MG63 (cell line): ENCODE measurements at places on chromosomes 16 and 17. TPM values are rescaled to one million over a fixed set of nuclear protein-coding genes. Genes with fewer than 3 reads are reported as not detected.

GRCh38 chr17:77698903-77699623 is 259.4 kb upstream of the TNRC6C start:
- DNase-seq, result no peak

DNA sequence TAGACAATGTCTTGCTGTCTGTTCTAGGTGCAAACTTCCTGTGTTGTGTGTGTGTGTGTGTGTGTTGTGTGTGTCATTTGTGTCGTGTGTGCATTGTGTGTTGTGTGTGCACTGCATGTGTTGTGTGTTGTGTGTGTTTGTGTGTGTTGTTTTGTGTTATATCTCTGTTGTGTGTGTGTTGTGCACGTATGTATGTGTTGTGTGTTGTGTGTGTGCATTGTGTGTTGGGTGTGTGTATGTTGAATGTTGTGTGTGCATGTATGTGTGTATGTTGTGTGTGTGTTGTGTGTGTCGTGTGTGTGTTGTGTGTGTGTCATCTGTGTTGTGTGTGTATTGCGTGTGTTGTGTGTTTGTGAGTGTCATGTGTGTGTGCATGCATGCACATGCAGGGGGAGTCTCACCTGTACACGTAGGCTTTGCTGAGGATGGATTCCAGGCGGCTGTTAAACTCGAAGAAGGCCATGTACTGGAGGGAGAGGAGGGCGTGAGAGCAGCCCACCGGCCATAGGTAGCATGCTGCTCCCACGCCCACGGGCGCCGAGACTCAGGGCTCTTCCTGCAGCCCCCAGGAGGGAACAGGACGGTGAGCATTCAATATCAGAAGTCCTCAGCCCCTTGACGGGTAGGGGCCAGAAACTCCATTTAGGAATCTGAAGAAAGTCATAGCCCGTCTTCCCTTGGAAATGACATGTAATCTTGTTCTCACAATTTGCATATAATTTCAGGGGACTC is 58.2 kb downstream of the CNGB1 start:
- no peak for DNase-seq

GRCh38 chr17:71158437-71158836 is 962.4 kb upstream of the SOX9 start:
- no peak for DNase-seq

GRCh38 chr16:78461496-78462287 is 362.2 kb downstream of the WWOX start:
- no peak for DNase-seq

DNA sequence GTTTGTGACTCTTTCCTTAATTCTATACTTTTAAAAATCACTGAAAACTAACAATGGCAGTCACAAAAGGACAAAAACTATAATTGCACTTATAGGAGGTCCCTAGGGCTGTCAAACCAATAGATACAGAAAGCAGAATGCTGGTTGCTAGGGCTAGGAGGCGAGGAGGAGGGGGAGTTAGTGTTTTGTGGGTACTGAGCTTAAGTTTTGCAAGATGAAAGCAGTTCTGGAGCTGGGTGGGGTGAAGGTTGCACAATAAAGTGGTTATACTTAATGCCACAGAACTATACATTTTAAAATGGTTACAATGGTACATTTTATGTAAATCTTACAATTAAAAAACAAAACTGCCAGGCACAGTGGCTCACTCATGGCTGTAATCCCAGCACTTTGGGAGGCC is 27.3 kb downstream of the NUBP1 start:
- no peak for DNase-seq

DNA sequence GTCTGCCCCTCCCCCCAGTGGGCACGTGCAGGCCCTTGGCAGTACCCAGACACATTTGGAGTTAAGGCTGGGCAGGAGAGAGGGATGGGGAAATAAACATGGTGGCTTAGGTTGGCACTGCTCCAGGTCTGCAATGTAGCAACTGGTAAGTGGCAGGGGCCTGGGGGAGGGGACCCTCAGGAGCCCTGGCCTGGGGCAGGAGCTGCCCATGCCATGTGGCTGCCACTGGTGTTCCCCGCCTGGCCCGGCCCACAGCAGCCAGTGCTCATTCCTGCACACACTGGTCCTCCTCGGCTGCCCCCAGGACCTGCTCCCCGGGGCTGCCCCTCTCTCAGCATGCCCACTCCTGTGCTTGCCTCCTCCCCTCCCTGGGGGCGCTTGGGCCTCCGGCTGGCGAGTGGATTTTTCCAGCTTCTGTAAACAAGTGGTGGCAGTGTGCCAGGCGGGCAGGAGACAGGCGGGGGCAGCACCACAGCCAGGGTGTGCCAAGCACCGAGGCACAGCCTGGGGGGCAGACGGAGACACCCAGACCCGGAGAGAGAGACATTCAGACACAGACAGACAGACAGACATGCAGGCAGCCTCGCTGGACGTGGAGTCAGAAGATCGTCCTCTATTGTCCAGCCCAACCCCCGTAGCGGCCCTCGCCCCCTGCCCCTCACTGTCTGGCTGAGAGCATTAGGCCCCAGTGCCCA is 9.4 kb downstream of the THRA start:
- peak; percentile 66 for DNase-seq

DNA sequence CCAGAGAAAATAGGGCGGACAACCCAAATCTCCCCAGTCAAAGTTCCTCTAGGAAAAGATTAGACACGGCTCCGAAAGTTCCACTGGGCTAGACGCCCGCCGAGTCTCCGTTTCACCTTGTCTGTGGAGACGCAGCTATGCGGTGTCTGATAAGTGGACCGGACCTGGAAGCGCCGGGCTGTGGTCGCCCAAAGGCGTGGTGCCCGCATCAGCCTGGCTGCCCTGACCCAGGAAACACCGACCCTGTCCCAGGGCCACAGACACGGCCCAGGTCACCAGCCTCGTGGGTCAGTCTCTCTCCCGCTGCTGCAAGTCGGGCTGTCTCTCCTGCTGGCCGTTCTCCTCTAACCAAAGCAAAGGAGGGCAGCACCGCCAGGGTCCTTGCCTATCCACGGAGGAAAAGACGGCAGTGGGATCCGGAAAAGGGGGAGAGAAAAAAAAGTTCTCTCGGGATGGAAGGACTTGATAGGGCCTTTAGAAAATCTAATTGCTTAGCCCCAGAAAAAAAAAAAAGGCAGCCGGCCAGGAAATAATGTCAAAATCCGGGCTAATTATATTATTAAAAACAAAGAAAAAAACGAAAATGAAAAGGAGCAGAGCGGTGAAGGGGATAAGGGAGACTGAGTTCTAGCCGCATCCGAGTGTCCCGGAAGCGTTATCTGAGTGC is 13.9 kb upstream of the FOXF1 start:
- no peak for DNase-seq

- DNase-seq, result no peak
These were observed at the start of gene CARD14 for GRCh38 chr17:80169784-80170500. Gene CARD14, plus strand, starts transcription at chr17:80170030. Its CDS starts 11,409 bp downstream, at chr17:80181439.

- DNase-seq, result no peak
These were observed 56.1 kb upstream of the ENDOV start for GRCh38 chr17:80358861-80359260.

DNA sequence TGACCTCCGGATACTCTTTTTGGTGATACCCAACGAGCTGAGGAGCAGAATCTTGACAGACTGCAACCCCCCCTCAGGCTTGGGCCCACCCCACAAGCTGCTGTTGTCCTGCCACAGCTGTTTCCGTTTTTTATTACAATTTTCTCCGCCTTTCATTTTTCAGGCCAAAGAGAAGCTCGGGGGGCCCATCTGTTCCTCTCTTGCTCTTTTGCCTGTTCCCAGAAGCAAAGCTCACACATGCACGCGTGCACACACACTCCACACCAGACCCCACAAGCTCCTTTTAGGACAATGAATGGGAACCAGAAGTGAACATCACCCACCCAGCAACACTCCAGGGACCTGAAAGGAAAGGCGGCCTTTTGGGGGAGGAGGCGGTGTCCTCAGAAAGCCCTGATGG is 16.3 kb downstream of the SOX9 start:
- DNase-seq, result no peak

GRCh38 chr16:53636978-53637377 is 66.7 kb downstream of the RPGRIP1L start:
- no peak for DNase-seq

GRCh38 chr17:30316736-30317135 is 17.1 kb downstream of the TMIGD1 start:
- DNase-seq, result no peak

DNA sequence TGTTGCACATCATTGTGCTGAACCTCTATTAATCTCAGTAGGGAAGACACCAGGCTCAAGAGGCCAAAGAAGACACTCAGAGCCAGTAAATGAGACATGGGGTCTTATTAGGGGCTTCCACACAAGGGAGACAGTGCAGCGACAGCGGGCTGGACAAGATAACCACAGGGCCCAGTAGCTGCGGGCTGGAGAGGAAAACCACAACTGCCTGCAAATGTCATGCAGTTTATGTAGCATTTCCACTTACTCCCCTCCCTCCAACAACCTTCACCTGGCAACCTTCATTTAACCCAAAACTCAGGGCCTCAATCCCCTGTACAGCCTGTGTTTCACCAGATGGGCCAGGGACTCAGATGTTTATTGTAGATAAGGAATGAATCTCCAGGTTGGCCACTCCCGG is 185.6 kb downstream of the UTP18 start:
- DNase-seq, result no peak

DRC3 gene
- 1.3 TPM in 1 of 2 replicates, not detected in the other for total RNA-seq
